Stimulated activated naive B cell treated with anti-CD40 and anti-IgM and Interleukin-4, amounts not matched to agents 10 μg/mL and 1 μg/mL and 100 μg/mL, for 72 hours (primary cell): ENCODE measurements at places on chromosomes 6 and 20.

DNA sequence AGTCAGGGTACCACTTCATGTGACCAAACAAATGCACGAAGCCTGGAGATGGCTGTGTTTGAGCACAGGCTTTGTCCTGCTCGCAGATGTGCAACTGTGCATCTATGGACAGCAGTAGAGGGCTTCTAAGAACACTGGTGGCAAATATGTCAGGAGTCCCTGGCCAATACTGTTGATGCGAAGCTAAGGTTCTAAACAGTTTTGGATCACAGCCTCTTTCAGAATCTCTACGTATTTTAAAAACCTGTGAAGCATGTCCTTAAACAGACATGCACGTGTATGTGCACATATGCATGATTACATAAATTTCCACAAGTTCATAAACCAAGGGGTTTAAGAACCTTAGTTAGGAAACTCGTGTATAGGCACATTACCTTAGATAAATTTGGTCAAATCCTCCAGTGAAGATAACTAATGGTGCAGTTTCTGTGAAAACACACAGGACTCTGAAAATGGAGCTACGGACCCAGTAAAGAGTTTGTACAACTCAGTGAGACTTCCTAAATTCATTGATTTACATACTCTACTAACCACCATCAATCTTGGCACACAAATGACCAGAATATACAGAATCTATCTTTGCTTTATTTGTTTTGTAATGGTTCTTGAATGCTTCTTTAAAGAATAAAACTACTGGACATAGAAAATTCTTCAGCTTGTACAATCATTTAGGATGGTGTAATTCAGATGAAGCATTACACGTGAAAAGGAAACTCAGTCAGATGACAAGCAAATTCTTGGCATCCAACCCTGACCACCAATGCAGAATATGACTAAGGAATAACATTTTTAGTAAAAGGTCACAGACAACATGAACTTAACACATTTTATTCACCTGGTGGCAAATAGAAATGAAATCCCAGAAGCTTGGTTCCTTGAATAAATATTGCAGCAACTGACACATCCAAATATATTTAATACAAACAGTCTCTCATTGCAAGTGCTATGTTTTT, 27.4 kb downstream of the KCNQ5 start:
- DNase-seq, result peak; percentile 8

DNA sequence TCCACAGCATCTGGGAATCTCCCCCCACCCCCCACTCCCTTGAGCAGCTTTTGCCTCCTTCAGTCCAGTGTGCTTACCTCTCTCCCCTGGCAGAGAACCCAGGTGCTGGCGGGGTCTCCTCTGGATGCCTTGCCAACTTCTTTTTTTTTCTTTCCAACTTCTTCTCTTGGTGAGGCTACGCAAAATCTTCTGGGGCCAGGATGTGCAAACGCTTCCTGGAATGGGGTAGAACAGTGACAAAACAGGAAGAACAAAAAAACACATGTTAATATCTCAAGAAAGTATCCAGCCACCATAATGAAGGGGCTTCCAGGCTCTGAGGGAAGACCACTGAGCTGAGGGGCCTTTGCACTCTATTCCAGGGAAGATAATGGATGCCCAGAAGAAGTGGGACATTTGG, 53.9 kb upstream of the DDR1 start:
- DNase-seq, result no peak

- peak; percentile 6 for DNase-seq
Measured at GRCh38 chr6:42984924-42985475, 630 bp downstream of the PPP2R5D start.

DNA sequence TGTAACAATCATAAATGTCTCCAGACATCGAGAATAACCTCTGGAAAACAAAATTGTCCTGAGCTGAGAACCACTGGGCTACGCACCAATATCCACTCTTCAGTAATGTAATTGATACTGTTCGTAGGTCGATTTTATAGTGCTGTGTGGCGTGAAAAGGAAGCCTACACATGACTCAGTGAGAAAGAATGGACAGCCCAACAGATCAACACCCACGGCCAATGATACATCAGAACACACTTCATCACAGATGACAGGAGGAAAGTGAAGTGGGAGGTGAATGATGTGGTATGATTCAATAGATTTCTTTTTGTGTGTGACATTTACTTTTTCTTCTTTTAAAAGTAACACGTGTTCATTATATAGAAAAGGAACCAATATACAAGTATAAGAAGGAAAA, 93.5 kb downstream of the RPS12 start:
- DNase-seq, result no peak

GRCh38 chr6:105949869-105950268, 136.3 kb upstream of the PRDM1 start:
- DNase-seq, result no peak

DNA sequence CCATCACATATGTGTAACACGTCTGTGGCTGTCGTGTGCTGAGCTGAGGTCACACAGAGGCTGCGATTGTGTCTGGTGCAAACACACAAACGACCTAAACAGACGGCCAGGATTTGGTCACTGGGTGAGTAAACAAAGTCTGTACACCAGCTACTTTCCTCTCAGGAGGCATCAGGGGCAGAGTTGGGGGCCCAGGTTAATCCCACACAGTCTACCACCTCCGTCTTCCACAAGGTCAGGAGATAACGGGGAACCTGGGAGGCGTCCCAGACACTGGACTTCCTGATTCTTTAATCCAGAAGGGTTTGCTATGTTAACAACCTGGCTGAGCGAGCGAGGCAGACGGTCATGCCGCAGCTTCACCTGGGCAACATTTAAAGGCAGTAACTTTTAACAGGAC, 1.5 kb downstream of the DACT2 start:
- no peak for DNase-seq

DNA sequence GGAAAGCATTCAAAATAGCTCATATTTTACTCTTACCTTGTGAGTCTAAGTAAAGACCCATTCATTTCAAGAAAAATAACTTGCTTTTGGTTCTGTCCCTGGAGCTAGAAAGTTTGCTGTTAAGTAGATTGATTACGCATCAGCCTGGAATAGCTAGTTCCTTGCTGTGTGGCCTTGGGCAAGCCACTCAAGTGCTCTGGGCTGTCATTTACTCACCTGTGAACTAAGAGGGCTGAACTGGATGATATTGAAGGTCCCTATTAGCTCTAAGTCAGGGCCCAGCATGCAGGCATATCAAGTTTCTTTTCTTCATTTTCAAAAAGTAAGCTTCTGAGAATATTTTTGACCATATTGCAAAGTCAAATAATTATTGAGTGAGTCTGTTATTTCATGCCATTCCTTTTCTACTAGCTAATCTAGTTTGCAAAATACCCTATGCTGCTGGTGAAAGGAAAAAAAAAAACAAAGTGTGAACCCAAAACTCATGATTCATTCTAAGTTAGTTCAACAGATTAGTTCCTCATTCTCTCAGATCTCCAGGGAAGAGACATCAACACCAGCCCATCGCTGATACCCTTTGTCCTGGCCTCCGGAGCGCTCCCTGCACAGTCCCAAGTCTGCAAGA, 106.5 kb upstream of the GMDS start:
- no peak for DNase-seq

GRCh38 chr6:1786455-1787453, 177.0 kb downstream of the FOXC1 start:
- no peak for DNase-seq

GRCh38 chr6:12426121-12426520, 136.0 kb downstream of the EDN1 start:
- DNase-seq, result no peak
